Suppressor macrophage treated with lipopolysaccharide for 4 hours (primary cell): ENCODE measurements at places on chromosomes 3 and 15.

DNA sequence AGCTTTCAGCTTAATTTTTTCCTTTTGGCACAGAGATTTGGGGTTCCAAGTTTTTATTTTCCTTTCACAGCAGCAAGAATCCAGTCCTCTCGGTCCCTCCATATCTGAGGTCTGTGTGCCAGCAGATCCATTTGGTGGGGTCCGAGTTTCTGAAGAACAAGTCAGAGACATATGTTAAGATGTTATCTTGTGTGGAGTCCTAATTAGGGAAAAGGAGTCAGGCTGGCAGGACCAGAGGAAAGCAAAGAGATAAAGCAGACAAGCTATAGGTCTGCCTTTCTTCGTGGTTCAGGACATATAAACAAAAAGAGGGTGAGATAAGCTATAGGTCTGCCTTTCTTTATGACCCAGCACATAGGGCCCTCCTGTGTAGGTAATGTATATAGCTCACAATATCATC is 54.9 kb downstream of the TMED3 start:
- DNase-seq, result no peak

DNA sequence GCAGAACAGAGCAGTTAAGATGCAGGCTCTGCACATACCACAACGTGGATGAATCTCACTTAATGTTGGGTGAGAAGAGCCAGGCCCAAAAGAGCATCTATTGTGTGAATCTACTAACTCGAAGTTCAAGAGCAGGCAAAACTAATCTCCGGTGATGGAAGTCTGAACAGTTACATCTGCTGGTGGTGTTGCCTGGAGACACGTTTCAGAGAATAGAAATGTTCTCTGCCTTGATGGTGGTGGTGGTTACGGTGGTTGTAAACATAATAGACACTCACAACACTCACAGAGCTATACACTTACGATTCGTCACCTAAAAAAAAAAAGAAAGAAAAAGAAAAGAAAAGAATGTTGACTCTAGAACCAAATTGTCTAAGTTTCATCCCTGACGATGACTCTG is 86.8 kb downstream of the LIPC start:
- DNase-seq, result no peak

DNA sequence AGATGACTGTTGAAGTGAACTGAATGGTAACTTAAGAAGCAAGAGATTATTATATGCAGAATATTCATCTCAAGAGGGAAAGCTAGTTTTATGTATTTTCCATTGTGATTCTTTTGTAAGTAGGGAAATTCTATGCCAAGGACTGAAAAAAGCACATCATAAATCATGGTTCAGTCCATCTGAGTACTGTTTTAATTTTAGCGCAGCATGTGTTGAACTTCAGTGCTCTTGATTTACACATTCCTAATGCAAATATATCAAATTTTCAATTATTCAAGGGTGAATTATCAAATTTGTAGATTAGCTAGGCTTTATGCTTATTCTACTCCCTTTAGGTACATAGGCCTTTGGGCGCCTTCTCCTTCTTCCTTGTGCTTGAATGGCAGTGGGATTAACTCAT is 50.3 kb upstream of the TCF12 start:
- no peak for DNase-seq

DNA sequence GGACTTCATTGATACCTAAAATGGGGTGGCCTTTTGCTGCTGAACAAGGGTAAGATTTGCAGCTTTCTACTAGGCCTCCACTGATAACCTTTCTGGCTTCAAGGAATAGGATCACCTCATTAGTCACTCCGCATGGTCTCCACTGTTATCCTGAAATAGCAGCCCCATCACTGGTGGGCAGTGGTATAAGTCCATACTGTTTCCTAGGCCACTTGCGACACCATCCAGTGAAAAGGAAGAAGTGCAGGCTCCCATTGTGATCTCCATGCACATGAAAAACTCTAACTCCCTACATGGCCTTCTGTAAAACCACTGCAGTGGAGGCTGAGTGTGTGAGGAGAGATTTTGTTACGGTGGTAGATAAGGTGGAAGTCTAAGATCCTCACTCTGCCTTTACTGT is 1455.9 kb downstream of the SI start:
- DNase-seq, result no peak

GRCh38 chr3:36926292-36926897 is 18.5 kb downstream of the TRANK1 start:
- DNase-seq, result no peak

DNA sequence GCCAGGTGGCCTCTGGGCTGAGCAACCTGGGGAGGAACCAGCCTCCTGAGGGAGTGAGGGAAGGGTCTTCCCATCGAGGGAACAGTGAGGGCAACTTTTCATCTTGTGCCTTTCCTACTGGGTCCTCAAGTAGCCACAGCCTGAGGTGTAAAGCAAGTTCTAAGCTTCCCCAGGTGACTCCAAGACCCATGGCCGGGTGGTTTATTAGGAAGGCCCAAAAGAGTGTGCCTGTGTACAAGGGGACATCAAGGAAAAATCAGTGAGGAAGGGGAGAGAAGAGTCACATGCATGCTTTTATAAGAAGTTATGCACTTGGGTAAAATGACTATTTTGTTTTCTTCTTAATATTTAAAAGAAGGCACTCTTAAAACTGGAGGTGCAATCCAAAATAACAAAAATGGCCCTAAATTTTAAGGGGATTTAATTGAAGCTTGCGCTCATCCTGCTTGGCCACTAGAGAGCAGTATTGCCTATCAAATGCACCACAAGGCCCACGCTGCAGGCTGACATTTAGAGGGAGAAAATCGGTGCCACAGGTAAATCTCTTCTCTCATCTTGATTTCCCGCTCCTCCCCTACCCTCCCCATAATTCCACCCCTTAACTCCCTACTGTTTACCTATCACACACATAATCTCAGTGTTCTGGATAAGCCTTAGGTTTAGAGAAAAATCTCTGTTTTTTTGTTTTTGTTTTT is 6.7 kb downstream of the NANOGP8 start:
- DNase-seq, result peak; percentile 52

- DNase-seq, result no peak
These were observed 1.7 kb upstream of the PIAS1 start for GRCh38 chr15:68052431-68052830.
